ENCODE measurements at places on chromosomes 6 and 20.

DNA sequence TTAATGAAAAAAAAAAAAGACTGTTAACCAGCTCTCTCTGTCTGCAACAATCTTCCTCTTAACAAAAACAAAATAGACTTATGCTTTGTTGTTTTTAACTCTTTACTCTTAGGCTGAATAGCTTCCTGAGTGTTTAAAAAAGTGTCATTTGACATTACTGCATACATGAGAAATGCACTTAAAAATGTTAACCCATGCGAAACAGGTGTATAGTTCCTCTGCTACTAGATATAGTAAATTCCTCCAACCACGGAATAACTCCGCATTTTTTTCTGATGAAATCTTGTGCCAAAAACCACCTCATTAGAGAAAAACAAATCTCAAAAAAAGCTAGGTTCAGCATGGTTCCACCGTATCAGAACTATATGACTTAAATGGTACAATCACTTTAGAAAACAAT, 426.0 kb downstream of the ADGRB3 start:
- no peak for DNase-seq

DNA sequence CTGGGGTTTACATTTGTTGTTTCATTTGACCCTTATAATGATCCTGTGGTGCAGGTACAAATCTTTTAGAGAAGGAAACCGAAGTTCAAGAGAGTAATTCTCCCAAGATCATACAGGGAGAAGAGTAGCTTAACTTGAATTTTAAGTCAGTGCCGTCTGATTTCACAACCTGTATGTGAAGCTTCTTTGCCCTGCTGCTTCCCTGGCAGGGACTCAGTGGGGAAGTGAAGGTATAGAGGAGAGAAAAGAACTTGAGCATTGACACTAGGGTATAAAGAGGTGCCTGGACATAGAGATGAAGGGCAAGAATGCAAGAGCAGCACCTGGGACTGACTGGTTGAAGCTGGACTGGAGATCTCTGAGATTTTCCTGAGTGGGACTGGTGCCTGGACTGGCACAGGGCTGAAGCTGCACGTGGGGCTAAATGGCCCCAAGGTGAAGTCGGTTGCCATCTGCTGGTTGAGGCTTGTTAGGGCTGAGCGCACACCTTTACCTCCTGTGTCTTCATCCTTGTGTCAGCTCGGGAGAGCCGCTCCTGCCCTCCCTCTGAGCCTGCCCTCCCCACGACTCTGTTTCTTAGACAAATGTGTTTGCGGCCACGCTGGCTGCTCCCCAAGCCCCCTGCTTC, 41.8 kb downstream of the FARS2 start:
- peak; percentile 30 for DNase-seq

DNA sequence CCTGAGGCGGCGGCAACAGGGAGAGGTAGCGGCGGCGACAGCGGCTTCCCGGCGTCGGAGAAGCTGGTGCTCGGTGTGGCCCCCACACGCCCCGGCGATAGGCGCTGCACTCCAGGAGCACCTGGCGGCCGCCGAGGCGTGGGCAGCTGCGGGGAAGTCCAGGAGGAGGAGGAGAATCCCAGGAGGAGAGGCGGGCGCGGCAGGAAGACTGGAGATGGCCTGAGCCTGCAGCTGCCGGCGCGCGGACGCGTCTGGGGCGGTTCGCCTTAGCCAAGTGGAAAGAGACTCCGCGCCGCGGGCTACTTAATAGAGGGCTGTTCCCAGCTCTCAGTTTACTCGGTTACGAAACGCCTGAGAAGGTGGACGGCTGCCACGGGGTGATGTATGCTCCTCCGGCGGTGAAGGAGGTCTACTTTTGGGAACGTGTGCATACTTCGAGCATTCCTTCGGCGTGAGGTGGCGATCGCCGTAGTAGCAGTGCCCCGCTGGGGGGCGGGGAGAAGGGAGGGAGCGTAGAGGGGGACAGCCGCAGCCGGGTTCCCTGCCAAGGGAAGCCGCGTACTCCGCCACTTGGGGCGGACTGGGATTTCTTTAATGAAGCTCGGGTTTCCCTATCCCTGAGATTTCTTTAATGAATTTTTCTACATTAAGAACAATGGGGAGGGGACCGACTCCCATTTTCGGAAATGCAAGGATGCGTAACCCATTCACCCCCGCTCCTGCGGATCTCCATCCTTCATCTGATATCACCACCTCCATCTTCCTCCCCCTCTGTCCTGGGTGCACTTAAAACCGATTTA, at the start of gene COL12A1:
Gene COL12A1 (minus strand): TSS at position 278 of the 800 bp plus-strand sequence. CDS start 3,261 bp downstream, outside the sequence.
- DNase-seq, result no peak

GRCh38 chr6:47016261-47016660, 25.9 kb downstream of the ADGRF1 start:
- no peak for DNase-seq

DNA sequence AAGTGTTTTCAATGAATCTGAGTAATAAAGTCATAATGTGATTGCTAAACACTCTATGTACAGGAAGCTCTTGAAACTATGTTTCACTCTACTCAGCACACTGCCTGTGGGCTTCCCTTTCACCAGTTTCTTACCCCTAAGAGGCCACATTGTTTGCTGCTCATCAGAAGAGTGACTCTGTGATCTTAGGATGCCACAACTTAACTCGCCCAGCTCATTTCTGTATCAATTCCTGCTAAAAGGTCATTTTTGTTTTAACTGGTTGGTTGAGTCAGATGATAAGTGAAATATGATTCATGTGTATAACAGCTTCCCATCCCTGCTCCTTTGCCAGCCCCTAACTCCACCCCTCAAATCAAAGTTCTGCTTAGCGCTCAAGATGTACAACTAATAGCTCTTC, 9.8 kb upstream of the NDUFAF4 start:
- DNase-seq, result no peak

- DNase-seq, result no peak
Measured at GRCh38 chr6:135243871-135244796, 63.0 kb downstream of the MYB start.

DNA sequence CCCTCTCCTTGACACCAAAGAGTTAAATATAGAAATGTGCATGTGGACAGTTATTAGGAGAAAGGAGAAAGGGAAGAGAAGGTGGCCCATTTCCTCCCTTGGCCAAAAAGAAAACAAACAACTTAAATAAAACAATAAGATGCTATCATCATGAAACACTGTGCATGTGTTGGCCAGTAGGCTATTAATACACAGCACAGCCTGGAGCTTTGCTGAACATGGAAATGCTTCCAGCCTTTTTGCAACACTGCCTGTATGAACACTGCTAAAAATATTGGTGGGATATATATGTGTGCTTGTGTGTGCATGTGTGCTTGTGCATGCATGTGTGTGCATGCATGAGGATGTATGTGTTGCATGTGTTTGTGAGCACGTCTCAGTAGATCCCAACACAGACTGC, 100.4 kb downstream of the LY86 start:
- no peak for DNase-seq

GRCh38 chr20:22499515-22500166, 84.7 kb downstream of the FOXA2 start:
- DNase-seq, result no peak

GRCh38 chr6:49626811-49627210, 9.8 kb downstream of the RHAG start:
- no peak for DNase-seq

- no peak for DNase-seq
Measured at GRCh38 chr6:74333406-74333805, 637.4 kb downstream of the CD109 start.

DNA sequence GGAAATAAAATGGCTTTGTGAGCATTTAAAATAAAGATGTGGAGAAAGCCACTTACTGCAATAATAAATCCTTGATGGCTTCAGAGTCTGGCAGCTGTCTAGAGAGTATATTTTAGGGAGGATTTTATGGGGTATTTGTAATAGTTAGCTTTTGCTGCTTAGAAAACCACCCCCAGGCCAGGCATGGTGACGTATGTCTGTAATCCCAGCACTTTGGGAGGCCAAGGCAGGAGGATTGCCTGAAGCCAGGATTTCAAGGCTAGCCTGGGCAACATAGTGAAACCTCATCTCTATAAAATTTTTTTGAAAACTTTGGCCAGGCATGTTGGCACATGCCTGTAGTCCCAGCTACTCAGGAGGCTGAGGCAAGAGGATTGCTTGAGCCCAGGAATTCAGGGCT, 63.8 kb downstream of the ISM1 start:
- DNase-seq, result no peak

- no peak for DNase-seq
Measured at GRCh38 chr6:94065707-94066337, 646.5 kb upstream of the EPHA7 start.

GRCh38 chr6:17021539-17021889, 80.3 kb upstream of the STMND1 start:
- DNase-seq, result no peak

DNA sequence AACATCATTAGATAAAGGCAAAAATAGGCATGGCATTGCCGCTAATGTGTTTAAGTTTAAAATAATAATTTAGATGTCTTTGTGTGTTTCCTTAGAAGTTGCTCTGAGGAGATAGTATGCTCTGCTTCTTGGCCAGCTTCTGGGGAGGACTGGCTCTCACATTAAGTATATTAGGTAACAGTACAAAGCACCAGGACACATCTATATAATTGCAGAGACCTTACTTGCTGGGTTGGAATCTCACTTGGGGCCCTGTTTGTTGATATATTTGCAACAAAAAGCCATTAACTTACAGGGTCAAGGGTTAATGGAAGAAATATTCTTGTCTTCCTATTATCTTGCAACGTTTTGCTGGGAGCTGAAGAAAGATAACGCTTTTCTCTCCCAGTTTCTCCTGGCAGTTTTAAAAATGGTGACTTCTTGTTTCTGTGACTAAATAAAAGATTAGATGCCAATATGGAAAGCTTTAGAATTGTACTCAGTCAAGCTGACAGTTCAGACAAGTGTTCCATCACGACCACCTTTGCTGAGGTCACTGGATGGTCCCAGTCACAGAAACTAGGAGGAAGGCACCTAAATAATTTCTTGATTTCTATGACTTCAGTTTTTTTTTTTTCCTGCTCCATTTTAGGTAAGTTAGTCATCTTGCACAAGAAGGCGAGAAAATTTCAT, 462.3 kb upstream of the FLRT3 start:
- DNase-seq, result no peak

GRCh38 chr20:53926428-53927028, 143.9 kb downstream of the BCAS1 start:
- DNase-seq, result no peak

- DNase-seq, result no peak
Measured at GRCh38 chr20:54221353-54221752, 13.5 kb downstream of the PFDN4 start.

DNA sequence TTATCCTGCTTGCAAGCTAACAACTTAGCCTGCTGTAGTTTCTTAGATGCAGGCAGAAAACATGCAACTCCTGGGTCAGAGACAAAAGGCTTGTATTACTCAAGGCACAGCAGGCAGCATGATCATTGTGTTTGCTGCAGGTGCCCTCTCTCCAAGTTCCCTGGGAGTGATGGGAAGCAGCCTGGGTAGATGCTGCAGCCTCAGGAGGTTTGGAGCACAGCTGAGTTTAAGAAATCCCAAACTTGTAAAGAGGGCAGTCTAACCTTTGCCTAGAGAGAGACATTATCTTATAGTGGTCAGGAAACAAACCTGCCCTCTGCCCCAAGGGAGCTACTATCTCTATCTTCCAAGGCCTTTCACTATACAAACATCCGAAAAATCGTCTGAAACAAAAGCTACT, 61.1 kb downstream of the PFDN4 start:
- DNase-seq, result no peak

DNA sequence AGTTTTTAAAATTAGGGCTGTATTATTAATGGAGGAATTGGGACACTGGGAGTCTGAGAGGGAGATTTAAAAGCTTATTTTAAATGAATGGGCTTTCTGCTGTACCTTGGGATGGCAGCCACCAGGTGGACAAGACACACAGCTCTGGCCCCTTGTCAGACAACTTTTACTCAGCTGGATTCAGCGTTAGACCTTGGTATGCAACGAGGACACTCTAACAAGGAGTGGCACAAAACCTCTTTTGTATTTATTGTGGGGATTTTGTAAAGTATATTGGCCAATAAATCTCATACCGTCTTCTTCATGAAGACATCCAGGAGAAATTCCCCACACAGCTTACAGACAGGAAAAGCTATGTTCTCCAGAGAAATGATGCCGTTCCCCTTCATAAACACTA, 105.7 kb downstream of the LCA5 start:
- no peak for DNase-seq

- no peak for DNase-seq
Measured at GRCh38 chr6:11064836-11065235, 20.7 kb upstream of the ELOVL2 start.

GRCh38 chr20:18857640-18858039, 44.1 kb downstream of the SCP2D1 start:
- DNase-seq, result no peak

GRCh38 chr6:108507316-108507715, 53.4 kb upstream of the FOXO3 start:
- DNase-seq, result no peak

- no peak for DNase-seq
Measured at GRCh38 chr6:14059791-14060436, 57.7 kb upstream of the CD83 start.

DNA sequence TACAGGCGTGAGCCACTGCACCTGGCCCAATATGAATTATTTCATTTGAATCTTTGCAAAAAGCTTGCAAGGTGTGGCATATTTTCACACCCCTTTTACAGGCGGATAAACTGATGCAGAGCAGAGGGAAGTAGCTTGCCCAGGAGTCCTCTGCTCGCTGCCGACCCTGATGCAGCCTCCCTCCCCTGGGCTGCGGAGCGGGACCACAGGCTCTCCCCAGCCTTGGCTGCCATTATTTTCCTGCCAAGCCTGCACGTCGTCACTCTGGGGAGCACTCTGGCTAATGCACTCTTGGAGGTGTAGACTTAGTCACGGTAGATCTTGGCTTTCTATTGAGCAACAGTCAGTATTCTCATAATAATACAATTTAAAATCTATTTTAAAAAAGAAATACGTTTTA, 34.8 kb upstream of the DACT2 start:
- no peak for DNase-seq

DNA sequence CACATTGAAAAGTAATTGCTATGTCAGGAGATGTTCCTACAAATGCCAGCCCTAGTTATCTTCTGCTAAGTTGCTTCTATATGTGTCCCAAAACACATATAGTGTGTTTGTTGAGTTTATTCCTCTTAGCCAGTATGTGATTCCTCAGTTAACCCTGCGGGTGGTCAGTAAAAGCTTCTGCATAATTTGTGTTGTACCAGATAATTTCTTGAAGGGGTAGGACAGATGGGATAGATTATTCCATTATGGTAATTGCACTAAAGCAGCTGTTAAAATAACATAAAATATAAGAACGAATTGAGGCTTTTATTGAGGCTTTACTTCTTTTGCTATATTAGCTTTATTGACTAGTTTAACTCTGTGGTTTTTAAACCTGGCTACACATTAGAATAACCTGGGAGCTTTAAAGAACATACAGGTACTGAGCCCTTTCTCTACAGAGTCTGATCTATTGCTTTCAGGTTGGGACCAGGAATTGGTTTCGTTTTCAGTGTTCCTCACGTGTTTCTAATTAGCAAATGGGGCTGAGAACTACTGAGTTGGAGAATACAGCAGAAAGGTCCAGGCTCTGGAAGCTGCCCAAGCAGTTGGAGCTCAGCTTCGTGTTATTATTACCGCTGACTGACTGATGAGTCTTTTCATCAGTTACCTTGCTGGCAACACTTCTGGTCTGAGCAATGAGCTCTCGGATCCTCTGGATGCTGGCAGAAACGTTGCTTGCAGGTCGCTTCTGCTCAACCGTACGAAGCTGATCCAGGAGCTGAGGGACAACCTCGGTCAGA, 56.9 kb downstream of the FAM229B start:
- DNase-seq, result no peak

- DNase-seq, result no peak
Measured at GRCh38 chr6:149851461-149852110, 12.6 kb downstream of the LRP11 start.

Measured in activated CD4-positive, alpha-beta T cell treated with anti-CD3 and anti-CD28 coated beads, Interleukin-2, amount 50 U/mL, for 24 hours (primary cell).